Astrocyte (in vitro differentiated cells and primary cell): ENCODE measurements at places on chromosomes 2 and 18. TPM values are rescaled to one million over a fixed set of nuclear protein-coding genes. Genes with fewer than 3 reads are reported as not detected.

DNA sequence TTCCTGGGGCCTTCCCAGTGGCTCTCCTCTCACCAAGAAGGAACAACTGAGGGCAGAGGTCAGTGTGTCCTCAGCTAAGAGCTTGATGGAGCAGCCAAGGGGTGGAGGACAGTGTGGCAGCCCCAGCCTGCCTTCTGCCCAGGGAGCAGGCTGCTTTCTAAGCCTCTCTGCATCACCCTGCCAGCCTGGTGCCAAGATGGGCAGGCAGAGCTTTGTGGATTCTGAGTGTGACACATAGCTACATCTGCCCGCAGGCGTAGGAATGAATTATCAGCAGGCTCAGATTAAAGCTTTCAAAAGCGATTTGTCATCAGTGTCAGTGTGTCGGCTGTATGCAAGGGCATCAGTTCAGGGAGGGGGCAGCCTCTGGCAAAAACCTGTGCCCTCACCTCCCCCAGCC is 8.7 kb downstream of the MAL start:
- DNase-seq: no peak

DNA sequence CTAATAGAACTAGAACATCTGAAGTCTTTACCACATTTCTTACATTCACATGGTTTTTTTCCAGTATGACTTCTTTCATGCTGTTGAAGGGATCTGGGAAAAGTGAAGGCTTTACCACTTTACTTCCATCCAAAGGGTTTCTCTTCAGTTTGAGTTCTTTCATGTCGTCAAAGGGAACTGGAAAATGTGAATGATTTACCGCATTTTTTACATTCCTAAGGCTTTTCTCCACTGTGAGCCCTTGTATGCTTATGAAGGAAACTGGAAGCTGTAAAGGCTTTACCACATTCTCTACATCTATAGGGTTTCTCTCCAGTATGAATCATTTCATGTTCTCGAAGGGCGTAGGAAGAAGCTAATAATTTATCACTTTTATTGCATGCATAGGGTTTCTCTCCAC is 46.7 kb downstream of the NBEAL1 start:
- peak; percentile 86 for DNase-seq

- DNase-seq: peak; percentile 78
These were observed 3.7 kb upstream of the MTCL1 start for GRCh38 chr18:8701546-8702118.

DNA sequence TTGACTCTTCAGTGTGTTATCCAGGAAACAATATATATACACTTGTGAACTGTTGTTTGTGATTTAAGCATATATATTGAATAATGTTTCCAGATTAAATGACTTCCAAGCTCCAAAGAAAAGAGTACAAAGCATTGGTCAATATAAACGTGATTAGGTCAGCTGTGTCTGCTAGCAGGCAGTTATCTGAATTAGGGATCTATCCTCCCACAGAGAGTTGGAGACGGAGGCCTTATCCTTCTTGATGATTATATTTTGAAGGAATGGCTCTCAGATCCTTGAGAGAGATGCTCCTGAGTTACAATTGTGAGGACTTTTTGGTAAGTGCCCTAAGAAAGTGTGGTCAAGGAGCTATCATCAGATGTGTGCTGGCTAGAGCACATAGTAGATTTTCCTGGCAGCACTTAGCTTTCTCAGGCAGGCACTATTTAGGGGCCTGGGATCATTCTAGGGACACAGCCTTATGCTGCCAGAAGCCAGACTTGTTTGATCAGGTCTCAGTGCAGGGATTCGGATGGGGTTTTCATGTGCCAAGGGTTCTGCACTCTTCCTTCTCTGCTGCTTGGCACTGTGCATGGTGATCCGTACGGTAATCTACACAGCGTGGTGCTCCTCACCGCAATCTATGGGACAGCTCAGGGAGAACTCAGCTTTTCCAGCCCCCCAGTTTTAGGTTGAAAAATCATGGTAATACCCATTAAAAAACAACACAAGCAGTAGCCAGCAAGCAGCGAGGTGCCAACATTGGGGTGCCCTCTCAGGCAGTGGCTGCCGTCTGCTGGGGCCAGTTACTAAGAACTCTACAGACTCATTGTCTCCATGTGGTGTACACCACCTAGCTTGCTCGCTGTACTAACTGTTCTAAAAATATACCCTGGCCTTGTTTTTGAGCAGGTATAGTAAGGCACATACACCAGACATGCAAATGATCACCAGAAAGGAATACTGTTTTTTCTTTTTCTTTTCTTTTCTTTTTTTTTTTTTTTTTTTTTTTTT is 8.0 kb upstream of the ZDBF2 start:
- DNase-seq: no peak

GRCh38 chr2:239420082-239420481 is 19.3 kb upstream of the HDAC4 start:
- no peak for DNase-seq

DNA sequence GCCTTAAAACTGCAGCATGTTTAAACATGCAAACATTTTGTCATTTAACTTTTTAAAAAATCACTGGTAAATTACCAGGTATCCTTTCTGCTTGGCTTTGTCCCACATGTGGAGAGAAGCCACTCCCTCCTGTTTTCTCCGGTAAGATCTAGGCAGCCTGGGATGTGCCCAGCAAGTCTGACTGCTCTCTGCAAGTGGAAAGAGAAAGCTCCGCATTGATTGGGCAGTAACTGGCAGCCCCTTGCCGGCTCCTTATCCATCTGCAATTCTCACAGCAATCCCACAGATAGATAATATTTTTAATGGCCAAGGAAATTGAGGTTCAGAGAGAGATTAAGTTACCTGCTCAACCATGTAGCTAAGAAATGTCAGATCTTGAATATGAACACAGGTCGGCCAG is 136.1 kb downstream of the TMEM200C start:
- DNase-seq: no peak

DNA sequence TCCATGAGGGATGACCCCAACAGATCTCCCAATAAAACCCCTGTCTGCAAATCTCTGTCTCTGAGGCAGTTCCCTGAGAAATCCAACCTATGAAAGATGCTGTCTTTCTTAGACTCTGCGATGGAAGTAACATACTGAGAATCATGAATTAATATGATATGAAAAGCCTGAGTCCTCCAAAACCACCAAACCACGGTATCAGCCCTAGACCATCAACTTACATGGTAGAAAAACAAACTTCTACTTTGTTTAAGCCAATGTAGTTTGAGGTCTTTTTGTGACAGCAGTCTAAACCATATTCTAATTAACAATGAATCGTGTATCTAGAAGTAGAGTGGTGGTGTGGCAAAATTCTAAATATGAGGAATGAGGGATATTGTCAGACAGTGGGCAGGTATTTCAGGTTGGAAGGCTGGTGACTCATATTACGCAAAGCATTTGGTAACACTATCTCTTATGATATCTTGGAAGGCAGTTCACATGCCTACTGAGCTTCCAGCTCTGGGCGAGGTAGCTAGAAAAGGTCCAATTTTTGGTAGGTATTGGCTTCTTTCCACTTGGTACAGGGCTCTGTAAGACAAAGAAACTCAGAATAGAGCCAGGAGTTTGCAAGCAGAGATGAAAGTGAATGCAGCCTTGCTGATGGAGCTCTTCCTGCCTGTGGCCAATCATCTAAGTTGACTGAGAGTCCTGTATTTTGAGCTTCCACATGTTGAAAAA is 215.8 kb downstream of the ZFP36L2 start:
- DNase-seq: peak; percentile 35

- peak; percentile 69 for DNase-seq
These were observed 227.3 kb upstream of the RAB12 start for GRCh38 chr18:8381821-8382459.

DNA sequence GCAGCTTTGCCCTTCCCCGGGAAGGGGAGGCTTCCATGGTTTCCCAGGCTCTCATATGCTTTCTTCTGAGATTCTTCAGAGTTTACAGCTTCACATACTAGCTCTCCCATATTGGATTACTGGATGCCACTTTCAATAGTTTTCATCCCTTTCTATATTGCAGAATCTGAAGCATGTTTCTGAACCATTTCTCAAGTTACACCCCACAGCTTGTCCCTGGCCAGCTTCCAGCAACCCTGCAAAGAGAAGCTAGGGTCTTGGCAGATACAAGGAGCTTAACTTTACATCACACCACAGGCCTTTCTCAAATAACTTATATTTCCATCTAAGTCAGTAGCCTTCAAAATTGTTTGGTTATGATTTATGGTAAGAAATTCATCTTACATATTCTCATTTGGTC is 39.6 kb downstream of the LHCGR start:
- no peak for DNase-seq

- no peak for DNase-seq
These were observed 137.4 kb downstream of the MC4R start for GRCh38 chr18:60235164-60235563.

- no peak for DNase-seq
These were observed 33.8 kb upstream of the TEX51 start for GRCh38 chr2:126864861-126865260.

GRCh38 chr2:57733956-57734355 is 312.6 kb upstream of the VRK2 start:
- no peak for DNase-seq

GRCh38 chr2:210000464-210001324 is 1.7 kb upstream of the RPE start:
- no peak for DNase-seq

DNA sequence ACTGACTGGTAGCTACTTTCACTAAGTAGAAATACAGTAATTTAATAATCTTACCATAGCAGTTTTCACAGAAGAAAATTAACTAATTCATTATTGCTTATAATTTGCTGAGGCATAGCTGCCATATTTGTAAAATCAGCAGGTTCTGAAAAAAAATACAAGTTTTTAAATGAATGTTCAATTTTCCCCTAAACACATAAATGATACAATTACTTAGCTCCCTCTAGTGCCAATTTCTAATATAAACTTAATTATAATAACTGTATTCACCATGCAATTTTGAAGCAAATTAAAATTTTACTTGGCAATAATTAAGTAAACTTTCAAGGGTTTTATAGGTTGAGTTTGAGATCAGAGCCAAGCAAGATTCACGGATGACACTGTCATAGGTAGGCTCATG is 1321.6 kb upstream of the ACVR2A start:
- no peak for DNase-seq

DNA sequence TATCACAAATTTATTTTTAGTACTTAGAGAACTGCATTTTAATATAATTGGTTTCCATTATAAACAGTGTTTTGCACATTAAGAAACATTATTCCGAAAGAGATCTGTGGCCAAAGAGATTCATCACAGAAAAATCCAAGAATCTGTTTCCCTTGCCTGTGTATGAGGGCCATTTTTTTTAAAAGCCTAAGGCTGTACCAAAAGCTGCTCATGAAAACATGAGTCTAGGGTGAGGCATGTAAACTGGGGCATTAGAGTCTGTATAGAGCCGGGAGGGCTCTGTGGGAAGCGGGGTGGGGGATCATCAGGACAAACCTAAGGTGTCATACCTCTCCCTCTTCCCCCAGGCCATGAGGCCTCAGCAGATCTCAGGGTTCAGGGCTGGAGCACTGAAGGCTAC is 223.8 kb downstream of the FBXO15 start:
- DNase-seq: no peak

DNA sequence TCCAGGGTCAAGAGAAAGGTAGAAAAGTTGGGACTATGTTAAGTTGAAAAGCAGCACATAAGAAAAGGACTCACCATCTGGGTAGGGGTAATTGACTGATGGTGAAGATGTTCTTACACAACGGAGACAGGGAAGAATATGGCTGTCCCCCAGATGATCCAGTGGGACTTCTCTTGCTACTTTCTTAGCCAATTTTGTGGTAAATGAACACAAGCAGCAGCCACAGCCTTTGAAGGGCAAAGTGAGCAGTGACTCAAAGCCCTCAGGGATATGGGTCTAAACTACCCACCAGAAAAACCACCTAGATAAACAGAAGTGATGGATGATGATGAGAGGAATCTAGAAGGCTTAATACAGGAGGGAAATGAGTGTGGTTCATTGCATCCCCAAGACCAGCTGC is 65.8 kb upstream of the SLC9A2 start:
- DNase-seq: no peak

- no peak for DNase-seq
These were observed 403.4 kb upstream of the CDH7 start for GRCh38 chr18:65347446-65347845.

- no peak for DNase-seq
These were observed 33.6 kb upstream of the ZSWIM2 start for GRCh38 chr2:186882511-186883071.

GRCh38 chr18:27964811-27965210 is 212.1 kb downstream of the CDH2 start:
- peak; percentile 51 for DNase-seq

DNA sequence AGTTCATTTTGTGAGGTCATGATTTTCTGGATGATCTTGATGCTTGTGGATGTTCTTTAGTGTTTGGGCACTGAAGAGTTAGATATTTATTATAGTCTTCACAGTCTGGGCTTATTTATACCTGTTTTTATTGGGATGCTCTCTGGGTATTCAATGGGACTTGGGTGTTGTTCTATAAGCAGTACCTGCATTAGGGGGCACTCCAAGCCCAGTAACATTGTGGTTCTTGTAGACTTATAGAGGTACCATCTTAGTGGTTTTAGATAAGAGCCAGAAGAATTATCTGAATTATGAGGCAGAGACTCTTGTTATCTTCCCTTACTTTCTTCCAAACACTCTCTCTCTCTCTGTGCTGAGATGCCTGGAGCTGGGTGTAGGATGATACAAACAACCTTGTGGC is 470.0 kb downstream of the PIK3C3 start:
- no peak for DNase-seq

DNA sequence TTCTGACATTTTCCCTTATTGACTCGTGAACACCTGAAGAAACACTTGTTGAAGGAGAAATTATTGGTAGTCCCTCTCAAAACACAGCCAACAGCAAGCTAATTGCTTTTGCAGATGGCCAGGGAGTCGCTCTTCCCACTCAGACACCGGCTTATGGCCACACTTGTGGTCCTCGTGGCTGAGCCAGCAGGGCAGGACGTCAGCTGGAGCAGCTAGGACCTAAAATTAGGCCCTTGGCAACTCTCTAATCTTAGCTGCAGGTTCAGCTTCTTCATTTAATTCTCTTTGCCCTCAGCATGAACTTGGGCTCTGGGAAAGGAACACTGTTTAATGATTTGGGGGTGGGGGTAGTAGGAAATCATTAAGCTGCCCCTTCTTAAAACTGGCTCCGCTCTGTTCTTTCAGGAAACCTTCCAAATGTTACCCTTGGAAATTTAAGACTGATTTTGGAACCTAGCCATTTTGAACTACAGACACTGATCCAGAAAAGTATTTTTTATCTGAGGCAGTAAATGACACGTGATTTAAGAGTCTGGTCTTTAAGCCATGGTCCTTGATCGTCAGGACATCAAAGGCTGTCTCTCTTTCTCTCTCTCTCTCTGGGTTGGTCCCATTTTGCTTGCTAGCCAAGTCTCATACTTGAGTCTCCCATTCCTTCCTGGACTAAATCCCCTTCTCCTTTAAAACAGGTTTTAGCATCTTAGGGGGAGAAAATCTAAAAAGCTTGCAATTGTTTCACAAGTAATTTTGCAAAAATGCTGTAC is 77.5 kb downstream of the CDK15 start:
- peak; percentile 47 for DNase-seq

- DNase-seq: peak; percentile 11
These were observed 479.3 kb downstream of the CPS1 start for GRCh38 chr2:211035548-211036185.

Gene INO80B
- total RNA-seq: 19.2 and 23.2 TPM in 2 replicates

Gene SCN2A
- total RNA-seq: 7.5 and 8.2 TPM in 2 replicates

Gene COL5A2
- 429 and 580 TPM in 2 replicates for total RNA-seq

Gene EIF2AK3
- total RNA-seq: 26.3 and 27.1 TPM in 2 replicates

Gene RAB27B
- 0.91 and 1.1 TPM in 2 replicates for total RNA-seq

Gene DUSP2
- total RNA-seq: 0.84 and 0.95 TPM in 2 replicates

Gene ACTR1B
- 35.6 and 36.2 TPM in 2 replicates for total RNA-seq

Gene TMEM200C
- total RNA-seq: 11.3 and 13.1 TPM in 2 replicates

Gene IFT172
- total RNA-seq: 15.4 and 17.6 TPM in 2 replicates

Gene FOXI3
- 0.60 and 2.3 TPM in 2 replicates for total RNA-seq

Gene MFSD2B
- 0.10 and 0.34 TPM in 2 replicates for total RNA-seq

Gene SEC11C
- total RNA-seq: 38.0 and 39.9 TPM in 2 replicates

Gene KCNS3
- 0.84 and 1.7 TPM in 2 replicates for total RNA-seq
